SW 1271 (cell line): ENCODE measurements at places on chromosomes 2 and 18.
A peak's percentile ranks its signal among the peaks of the same experiment; 100 is the strongest.

DNA sequence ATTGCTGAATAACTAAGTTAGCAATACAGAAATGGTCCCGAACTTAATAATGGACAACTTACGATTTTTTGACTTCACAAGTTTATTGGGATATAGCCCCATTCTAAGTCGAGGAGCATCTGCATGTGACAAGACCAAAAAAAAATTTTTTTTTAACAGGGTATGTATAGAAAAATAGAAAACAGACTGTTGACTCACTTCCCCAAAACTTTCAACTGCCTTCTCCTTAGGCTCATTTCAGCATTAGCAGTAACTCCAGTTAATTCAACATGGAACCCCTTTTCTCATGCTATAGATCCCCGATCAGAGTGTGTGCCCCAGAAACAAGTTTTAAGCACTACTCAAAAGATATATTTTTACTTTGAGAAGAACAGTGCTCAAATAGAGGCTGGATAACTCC lies 5.4 kb downstream of the CD302 start:
- DNase-seq: no peak

DNA sequence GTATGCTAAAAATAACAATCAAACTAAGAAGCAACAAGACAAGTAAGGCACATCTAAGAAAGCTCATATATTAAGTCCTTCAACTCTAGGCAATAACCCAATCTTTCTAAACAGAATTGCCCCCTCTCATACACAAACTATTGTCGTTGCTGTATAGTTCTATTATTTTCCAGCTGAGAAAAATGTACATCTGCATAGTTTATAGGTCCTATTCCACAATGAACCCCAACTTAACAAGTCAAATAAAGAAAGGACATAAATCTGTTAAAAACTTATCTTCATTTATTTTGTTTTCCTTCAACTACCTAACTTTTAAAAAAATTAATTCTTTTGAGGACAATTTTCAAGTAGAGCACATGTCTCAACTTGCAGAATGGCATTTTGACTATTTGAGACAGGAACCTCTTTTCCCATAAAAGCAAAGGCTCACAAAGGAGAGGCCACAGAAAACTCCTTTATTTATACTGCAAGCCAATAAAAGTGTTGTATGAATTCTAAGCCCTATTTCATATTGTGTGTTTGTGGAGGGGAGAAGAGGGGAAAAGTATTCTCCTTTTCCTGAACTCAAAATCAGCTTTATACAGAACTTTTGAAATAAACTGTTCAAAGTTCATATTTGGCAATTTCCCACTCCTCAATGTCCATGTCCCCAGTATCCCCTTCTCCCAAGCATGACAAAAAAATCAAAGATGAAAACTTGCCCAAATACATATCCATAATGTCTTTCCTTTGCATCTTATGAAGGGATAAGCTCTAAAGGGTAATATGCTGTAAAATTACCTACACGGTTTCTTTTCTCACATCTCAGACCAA lies 37.4 kb downstream of the RTN4 start:
- no peak for DNase-seq

DNA sequence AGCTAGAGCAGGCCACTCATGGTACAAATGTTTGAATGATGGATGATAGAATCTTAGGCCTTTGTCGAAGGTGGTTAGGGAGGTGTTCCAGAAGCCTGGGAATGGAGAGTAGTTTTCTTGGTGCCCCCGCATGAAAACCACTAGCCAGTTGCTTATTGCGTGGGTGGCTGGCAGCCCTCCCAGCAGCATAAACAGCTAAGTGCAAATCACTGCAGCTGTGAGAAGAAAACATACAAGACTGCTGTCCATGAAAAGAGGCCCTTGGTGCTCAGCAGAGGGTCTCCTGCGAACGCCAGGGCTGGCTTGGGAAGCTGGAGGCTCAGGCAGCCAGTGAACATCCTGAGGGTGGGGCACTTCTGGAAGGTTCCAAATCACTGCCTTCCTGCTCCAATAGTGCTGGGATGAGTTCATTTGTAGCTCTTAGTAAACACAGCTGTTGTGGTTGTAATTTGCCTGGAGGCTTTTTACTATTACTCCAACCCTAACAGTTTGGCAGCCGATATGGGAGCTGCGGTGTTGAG lies 118.8 kb downstream of the MGAT5 start:
- no peak for DNase-seq

GRCh38 chr2:100580367-100581276 lies 17.8 kb downstream of the PDCL3 start:
- no peak for DNase-seq

- DNase-seq: no peak
These were observed 39.9 kb upstream of the RBMS1 start for GRCh38 chr2:160533482-160533881.

GRCh38 chr2:191635333-191636234 lies 42.4 kb upstream of the NABP1 start:
- peak; percentile 58 for DNase-seq

DNA sequence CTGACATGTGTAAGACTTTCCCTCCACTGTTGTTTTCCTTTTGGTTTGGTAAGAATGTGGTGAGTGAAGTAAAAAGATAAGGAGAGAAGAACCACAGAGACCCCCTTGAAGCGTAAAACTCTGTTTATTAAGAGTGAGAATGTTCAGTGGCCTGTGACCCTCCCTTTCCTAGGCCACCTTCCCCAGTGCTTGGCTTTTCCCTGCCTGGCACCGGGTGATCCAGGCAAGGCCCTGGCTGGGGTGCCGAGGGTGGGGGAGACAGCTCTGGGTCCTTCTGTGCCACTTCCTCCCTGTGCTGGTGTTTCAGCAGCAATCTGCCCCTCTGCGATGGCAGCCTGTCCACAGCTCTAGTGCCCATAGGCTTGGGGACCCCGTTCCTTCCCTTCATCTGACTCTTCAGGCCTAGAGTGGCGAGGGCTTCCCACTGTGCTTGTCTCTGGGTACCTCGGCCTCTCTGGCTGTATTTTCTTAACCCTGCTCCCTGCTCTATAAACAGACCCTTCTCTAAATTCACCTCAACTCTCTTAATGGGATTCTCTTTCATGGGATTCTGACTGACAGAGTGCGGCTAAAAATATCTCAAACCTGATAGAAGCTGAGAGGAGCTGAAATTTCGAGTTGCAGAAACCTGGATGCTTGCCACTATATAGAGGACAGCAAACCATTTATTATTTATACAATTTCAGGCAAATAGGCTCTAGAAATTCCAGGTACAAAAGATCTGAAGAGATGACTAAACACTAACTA lies 461.0 kb downstream of the DLGAP1 start:
- DNase-seq: no peak

GRCh38 chr18:26714739-26715138 lies 150.8 kb downstream of the AQP4 start:
- no peak for DNase-seq

- DNase-seq: no peak
These were observed 100.9 kb downstream of the SPRED2 start for GRCh38 chr2:65331336-65332025.

- DNase-seq: no peak
These were observed 108.1 kb downstream of the AQP4 start for GRCh38 chr18:26757263-26758019.

DNA sequence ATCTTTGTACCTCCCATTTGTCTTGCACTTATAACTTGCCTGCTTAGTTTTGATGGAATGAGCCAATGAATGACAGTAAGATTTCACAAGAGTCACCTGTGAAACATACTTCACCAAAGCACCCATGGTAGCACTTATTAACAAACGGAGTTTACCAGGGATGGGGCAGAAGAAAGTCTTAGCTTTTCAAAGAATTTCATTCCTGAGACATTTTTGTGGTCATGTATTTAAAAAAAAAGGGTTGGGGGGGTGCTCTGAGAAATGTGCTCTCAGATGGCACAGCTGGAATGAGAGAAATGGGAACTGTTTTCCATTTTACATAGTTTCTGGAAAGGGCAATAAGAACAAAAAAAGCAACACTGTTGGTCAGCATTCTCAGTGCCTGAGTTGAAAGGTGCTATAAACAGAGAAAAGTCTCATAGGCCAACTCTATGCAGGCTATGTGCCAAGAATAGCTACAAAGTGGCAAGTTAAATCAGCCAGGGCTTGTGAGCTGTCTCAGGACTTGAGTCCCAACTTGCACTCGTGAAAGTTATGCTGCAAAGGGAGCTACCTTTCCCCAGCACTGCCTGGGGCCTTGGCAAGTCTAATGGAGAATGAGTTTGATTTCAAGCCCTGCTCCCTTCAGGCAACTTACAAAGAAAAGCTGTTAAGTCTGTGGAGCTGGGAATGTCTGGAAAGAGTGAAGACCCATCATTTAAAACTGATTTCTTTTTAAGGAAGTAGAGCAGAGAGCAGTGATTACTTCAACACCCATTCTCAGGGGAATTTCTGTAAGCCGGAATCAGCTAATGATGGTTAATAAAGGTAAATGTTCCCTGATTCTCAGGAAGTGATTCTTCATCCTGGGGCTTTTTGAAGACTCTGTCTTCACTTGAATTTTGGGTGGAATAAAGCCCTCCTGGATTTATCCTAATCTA lies 170.6 kb downstream of the SLC8A1 start:
- DNase-seq: no peak
